ENCODE measurements at places on chromosomes 3 and 15.

GRCh38 chr3:52724511-52724910 is 18.6 kb downstream of the SPCS1 start:
- DNase-seq: no peak

DNA sequence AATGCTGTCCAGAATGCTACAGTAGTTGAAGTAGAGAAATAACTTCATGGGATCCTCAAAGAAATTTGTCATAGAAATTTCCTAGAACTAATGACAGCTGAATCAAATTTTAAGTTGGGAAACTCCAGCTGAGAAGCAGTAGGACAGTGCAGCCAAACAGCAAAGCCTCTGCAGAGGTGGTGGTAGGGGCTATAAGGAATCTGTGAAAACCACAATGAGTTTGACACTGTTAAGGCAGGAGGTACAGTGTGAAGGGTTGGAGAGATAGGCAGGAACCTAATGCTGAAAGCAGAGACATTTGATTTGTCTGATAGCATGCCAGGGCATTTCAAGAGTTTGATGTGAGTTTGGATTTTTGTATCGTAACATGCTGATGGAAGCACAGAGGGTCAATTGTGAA is 22.0 kb downstream of the ASTE1 start:
- DNase-seq: peak; percentile 67

DNA sequence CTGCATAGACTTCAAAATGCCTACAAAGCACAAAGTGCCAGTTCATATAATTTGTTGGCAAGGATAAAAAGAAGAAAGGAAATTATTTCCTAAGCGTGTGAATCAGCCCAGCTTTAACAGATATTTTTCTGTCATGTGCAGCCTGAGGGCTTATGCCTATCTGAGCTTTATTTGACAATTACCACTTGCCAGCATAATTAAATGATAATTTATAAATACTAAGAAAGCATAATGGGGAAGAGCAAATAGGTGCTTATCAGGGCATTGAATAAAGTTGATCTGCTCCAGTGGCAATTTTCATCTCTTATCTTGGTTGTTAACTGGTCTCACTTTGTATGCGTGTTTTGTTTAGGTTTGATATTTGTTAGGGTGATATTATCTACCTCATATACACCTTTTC is 313.4 kb upstream of the DNAJC19 start:
- DNase-seq: no peak

GRCh38 chr3:32961189-32961715 is 9.8 kb downstream of the CCR4 start:
- DNase-seq: no peak

DNA sequence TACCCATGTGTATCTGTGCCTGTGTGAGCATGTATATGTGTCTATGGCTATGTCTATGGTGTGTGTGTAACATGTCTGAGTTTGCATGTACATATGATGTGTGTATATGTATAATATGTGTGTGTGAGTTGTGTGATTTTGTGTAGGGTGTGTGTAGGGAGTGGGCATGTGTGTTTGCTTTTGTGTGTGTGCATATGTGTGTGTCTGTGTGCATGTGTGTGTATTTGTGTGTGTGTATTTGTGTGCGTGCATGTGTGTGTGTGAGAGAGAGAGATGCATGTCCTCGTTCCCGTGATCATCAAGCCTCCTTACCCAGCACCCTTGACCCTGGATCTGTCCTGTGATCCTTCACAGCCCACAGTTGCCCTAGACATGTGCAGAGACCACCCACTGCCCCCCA is 79.5 kb downstream of the LINGO1 start:
- DNase-seq: no peak

- DNase-seq: no peak
Observed at GRCh38 chr3:99549957-99550603, 88.3 kb upstream of the COL8A1 start.

DNA sequence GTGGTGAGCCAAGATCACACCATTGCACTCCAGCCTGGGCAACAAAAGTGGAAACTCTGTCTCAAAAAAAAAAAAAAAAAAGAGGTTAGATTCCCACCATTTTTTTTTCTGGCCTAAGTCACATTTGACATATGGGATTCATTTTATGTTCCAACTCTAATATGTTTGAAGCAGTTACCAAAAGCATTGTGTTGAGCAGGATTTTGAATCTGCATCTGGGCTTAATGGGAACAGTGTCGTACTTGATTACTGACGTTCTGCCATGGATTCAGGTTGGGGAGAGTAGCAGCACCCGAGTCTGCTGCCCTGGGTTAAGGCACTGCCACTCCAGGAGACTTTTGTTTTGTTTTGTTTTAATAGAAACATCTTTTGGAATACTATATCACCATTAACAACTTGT is 348.7 kb upstream of the TBL1XR1 start:
- no peak for DNase-seq

DNA sequence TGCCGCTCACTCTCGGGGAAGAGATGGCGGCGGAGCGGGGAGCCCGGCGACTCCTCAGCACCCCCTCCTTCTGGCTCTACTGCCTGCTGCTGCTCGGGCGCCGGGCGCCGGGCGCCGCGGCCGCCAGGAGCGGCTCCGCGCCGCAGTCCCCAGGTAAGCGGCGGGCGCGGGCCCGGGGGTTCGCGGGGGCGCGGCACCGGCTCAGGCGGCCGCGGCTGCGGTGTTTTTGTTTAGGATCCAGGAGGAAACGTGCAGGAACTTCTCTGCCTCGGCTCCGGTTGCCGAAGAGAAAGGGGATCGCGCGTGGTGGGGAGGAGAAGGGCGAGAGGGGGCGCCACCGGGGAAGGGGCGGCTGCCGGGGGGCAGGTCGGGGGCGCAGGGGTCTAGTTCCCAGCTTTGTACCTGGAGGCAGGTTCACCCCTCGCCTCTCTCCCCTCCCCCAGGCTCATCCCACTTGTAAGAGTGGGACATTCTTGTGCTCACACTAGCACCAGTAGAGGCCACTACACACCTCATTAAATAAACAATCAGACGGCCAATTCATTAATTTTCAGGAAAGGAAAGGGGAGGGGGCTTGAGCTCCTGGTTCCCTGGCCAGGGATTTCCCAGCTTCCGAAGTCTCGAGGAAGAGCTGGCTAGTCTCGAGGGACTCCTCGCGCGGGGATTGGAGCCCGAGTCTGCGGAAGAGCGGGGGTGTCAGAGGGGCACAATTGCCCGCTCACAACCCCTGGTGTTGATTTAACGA is 562 bp downstream of the NEO1 start:
- no peak for DNase-seq

- DNase-seq: no peak
Observed at GRCh38 chr3:56985460-56985859, 75.0 kb upstream of the SPATA12 start.

DNA sequence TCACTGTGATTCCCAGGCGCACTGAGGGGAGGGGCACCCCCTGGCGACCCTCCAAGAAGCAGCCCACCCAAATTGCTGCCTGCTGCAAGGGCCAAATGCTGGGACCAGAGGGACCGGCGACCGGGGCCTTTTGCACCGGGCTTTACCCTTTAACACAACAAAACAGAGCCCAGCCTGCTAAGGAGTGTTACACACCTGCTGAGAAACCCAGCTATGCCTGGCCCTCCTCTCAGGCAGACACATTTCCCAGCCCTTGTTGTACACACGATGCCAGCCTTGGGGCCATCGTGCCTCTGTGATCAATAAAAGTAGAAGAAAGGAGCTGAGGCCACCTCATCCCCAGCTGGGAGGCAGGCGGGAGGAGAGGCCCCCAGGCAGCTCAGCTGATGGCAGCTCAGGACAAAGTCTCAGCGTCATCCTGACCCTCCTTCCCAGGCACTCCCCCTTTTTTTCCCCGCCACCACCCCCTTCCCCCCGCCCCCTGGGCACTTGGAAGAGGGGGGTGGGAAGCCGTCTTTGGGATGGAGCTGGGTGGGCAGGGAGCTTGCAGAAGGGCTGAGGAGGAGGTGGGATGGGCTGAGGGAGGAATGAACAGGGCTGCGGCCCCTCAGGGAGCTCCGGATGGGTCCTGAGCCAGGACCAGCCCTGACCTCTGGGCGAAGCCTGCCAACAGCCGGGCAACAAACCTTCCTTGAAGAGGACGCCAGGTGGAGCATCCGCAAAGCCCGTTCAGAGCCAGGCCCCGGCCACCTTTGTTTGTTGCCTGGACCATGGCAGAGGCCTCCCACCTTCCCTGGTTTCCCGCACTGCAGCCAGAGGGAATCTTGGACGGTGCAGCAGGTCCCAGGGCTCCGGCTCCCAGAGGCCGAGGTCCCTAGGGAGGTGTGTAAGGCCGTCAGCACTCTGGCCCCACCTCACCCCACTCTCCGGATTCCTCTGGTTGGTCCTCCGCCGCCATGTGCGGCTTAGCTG is 45.9 kb upstream of the SEC61A1 start:
- no peak for DNase-seq

DNA sequence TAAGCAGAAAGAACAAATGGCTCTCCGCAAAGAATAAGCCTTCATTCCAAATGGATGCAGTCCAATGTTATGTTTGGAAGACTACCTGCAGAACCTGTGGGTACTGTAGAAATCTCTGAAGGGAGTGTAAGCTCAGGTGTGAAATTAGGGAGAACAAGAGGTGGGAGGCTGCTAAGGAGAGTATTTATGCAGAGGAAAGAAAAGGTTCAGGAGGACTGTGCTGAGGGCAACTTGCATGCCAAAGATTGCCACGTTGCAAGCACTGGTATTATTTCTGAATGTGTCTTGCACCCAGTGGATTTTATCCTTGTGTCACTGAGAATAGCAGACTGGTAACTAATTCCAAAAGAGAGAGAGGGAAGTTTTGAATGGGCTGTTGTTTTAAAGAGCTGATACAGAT is 144.1 kb downstream of the ITPR1 start:
- DNase-seq: no peak

- DNase-seq: no peak
Observed at GRCh38 chr3:151226088-151226563, 23.1 kb upstream of the GPR171 start.

- DNase-seq: peak; percentile 37
Observed at GRCh38 chr3:10935846-10936631, 56.5 kb upstream of the SLC6A1 start.

DNA sequence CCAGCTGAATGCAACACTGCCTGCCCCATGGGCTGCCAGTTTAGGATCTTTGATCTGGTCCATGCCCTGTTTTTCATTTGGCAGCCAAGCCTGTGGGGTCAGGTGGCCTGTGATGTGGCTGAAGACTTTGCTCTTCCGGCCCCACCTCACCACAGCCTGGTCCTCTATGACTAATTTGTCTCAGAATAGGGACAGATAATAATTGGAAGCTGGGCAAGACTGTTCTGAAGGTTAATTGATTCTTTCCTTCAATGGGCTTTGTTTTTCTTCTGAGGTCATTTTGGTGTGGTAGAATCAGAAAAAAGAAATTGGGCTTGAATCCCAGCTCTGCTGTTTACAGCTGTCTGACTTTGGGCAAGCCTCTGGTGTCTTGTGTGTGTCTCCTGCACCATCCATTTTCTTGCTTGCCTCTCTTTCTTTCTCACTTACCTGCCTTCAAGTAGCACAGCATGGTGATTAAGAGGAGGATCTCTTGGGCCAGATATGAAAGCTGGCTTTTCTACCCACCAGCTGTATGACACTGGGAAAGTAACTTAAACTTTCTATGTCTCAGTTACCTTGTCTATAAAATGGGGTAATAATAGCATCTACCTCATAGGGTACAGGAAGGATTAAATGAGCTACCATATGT is 24.2 kb downstream of the ABHD2 start:
- no peak for DNase-seq

- DNase-seq: no peak
Observed at GRCh38 chr3:26712211-26713026, 89.8 kb downstream of the LRRC3B start.

DNA sequence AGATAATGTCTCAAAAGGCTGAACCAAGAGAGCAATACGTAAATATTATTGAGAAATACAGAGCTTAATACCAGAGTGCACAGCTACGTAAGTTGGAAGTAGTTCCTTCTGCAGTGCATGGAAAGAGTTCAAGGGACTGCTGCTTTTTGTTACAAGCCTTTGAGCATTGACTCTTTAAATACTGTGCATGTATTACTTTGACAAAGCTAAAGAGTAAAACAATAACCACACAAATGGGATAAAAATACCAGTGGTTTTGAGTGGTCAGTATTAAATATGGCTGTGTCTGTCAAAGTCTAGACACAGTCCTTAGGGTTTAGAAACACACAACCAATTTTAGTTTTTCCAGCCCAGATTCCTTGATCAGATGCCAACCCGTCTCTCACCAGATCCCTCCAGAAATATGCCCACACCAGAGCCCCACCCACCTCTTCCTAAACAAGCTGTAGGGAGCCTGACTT is 62.1 kb downstream of the SSR3 start:
- no peak for DNase-seq

DNA sequence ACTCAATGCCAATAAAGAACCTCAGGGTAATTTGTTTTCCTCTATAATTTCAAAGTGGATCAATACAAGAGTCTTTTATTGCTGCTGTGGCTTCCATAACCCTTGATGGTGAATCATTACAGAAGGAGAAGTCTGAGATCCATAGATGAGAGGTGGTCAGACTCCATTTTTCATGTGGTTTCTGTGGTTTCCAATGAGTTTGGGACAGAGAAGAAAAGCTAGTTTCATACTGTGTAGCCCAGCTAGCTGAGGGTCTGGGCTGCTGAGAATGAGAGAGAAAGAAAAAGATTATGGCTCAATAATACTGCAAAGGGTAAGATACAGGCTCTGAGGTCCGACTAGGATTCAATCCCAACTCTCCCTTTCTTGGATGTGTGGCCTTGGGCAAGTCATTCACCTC is 180.6 kb upstream of the LRRN1 start:
- DNase-seq: no peak

DNA sequence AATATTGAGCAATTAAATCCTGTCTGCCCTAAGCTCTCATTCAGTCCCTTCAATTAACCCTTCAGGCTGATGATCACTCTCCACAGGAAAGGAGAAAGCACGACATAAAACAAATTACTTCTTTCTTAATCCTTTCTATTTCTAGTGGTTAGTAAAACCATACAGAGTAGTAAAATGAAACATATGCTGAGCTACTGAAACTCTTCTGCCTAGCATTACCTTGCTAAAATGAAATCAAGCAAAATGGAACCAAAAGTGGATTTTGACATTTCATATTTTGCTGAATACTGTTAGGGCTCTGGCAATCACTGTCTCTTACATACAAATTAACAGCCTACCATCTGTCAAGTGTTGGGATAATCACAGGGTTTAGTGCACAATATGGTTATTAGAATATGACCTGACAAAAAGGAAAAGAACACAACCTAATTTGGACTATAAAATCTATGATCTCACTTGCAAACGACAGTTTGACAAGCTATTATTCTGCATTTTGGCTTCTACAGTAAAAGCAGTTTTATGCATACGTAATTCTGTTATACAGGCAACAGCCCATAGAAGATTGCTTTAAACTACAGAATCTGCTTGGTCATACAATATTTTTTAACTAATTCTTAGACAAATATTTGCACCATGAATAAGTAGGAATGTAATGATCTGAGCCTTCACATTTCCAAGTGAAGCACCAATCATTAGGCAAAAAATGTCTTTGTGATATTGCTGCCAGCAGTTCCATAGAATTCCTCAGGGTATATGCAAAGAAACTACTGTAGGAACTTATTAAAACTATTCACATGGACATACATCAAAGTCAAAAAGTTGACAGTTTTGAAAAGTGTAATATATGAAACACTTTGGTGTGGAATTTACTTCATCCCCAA is 105.0 kb downstream of the FHIT start:
- no peak for DNase-seq
